ENCODE measurements at places on chromosomes 1 and 21.

- no peak for DNase-seq
Observed at GRCh38 chr21:34715518-34715917, 46.7 kb downstream of the CLIC6 start.

- no peak for DNase-seq
Observed at GRCh38 chr1:86507935-86508582, 38.8 kb upstream of the CLCA4 start.

GRCh38 chr1:112798292-112798691, 83.2 kb upstream of the PPM1J start:
- no peak for DNase-seq

DNA sequence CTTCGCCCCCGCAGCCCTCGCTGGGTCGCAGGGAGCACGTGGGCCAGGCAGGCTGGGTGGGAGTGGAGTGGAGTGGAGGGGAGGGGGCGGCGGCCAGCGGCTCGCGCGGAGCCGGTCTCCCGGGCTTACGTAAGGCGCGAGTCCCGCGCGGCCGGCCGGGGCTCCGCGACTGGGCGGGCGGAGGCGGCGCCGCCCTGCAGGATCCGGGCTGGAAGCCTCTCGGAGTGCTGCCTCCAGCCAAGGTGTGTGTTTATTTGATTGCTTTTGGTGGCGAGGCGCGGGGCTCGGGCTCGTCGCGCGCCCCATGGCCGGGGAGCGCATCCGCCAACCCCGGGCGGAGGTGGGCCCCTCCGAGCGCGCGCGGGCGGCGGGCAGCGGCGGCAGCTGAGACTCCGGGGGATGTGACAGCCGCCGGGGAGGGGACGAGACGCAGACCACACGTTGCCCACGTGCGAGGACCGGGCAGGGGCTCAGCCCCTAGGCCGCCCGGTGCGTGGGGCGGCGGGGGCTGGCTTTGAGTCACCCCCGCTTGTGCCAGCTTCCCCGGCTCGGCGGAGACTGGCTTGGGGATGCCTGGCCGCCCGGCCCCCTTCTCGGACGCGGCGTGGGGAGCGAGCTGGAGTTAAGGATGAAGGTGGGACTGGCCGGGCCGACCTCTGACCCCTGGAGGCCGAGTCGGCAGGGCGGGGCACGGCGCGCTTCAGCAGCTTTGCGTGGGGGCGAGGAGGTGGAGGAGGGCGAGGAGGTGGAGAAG, 402 bp upstream of the AK4 start:
- peak; percentile 44 for DNase-seq

GRCh38 chr21:25647647-25648046, 8.6 kb downstream of the JAM2 start:
- DNase-seq = peak; percentile 69

GRCh38 chr21:42040411-42041180, 30.4 kb upstream of the ZBTB21 start:
- DNase-seq = no peak

- no peak for DNase-seq
Observed at GRCh38 chr1:4584449-4584848, 70.0 kb upstream of the AJAP1 start.

DNA sequence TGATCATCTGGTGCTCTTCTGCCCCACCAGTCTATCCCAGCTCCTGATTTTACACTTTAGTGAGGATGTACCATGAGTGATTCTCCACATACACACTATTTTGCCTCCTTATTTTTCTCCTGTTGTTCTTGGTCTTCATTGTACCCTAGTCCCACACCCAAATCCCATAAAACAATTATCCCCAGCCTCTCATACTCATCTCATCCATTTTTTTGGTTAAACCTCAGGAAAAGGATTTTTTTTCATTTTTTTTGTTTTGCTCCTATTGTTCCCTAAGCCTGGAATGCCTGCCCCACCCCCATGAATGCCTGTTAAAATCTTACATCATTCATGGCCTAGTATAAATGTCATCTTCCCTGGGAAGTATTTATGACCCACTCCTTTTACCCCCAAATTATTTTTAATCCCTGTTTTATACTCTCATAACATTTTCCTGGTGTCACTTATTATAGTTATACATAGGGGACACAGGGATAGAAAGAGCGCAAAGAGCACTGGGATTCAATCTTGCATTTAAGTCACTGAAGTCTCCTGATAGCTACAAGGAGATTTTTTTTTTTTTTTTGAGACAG, 4.9 kb upstream of the LINGO4 start:
- DNase-seq = no peak

- no peak for DNase-seq
Observed at GRCh38 chr21:16169102-16169511, 439.3 kb downstream of the USP25 start.

DNA sequence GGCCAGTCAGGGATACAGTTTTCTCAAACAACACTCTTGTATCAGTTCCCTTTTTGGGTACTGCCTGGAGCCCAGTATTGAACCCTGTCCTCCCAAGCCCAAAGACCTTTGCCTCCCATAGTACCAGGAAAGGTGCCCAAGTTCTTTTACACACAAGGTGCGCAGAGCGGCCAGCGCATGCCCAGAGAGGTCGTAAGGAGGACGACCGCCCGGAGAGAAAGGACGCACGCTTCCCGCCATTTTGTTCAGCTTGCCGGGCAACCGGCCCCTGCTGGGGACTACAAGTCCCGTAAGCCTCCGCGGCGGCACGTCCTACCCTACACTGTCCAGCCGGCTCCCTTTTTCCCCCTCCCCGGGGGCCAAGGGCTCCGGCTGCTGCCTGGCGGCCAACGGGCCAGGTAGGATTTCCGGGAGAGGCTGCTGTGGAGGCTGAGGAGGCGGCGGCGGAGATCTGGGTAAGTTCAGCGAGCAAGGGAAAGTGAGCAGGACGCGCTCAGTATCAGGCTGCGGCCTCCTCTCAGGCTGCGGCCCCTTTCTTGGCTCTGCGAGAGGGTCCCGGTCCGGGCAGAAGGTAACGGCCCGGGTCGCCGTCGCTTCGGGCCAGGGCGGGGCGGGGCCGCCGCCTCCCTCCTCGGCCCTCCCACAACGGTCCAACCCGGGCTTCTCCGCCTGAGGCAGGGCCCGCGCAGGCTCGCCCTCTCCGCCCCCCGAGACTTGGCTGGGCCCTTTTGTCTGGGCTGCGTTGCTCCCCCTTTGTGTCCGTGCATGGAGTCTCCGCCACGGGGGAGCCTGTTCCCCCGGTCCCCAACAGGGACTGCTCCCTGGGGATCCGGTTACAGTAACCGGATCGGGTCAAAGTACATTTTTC, at the start of gene PHACTR4:
Gene PHACTR4 (plus strand): TSS at position 370 of the 868 bp plus-strand sequence. CDS start 37,708 bp downstream, outside the sequence.
- peak; percentile 62 for DNase-seq

- no peak for DNase-seq
Observed at GRCh38 chr1:6370006-6370405, 23.6 kb downstream of the ACOT7 start.

GRCh38 chr1:219958875-219959417, 30.6 kb upstream of the SLC30A10 start:
- DNase-seq = no peak

- DNase-seq = no peak
Observed at GRCh38 chr1:59268406-59268805, 28.5 kb upstream of the FGGY start.

DNA sequence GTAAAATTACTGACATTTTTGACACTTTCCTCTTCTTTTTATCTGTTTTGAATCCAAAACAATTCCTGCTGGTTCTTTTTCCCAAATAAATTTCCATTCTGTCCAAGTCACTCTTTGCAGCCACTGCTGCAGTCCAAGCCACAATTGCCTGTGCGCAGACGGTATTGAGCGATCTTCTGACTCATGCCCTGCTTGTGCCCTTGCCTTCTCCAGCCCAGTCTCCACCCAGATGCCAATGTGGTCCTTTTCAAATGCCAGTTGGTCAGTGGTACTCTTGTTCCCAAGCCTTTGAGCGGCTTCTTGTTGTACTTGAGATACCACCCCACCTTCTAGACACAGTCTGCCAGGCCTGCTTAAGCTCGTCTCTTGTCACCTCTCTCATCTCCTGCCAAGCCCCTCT, 78.9 kb downstream of the CAMTA1 start:
- no peak for DNase-seq

DNA sequence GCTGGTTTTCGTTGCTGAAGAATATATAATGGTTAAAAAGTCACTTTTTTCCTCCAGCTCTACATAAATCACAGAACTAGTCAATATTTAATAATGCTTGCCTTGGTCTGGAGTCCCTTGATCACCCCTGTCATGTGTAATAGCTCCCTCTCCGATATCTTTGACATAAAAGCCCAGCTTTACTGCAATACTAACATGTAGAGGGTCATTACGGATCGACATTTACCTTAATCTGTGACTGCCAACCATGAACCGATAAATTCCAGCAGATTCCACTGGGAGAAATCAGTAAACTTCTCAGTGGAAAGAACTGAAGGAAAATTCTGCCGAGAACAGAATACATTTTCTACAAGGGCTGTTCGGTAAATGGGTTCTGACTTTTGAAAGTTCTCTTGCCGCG, 396.5 kb downstream of the KCTD3 start:
- no peak for DNase-seq

- DNase-seq = no peak
Observed at GRCh38 chr21:45088729-45089128, 14.3 kb downstream of the ADARB1 start.

- no peak for DNase-seq
Observed at GRCh38 chr1:162166917-162167615, 97.6 kb downstream of the NOS1AP start.

DNA sequence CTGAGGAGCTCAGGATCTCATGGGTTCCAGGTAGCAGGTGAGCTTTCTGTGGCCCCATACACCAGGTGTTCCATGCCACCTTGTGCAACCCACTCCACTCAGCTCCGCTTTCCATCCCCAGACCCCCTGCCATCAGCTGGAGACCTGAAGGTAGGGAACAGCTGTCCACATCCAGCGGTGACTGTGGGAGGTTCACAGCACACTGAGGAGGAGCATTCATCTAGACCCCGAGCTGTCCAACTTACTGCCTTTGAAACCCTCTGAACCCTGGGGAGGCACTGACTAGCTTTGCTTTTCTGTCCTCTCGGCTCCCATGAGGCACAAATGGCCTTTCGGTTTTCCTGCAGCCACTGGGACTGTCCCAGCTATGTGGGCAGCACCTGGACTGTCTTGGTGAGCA, 27.9 kb upstream of the ABCG1 start:
- no peak for DNase-seq

DNA sequence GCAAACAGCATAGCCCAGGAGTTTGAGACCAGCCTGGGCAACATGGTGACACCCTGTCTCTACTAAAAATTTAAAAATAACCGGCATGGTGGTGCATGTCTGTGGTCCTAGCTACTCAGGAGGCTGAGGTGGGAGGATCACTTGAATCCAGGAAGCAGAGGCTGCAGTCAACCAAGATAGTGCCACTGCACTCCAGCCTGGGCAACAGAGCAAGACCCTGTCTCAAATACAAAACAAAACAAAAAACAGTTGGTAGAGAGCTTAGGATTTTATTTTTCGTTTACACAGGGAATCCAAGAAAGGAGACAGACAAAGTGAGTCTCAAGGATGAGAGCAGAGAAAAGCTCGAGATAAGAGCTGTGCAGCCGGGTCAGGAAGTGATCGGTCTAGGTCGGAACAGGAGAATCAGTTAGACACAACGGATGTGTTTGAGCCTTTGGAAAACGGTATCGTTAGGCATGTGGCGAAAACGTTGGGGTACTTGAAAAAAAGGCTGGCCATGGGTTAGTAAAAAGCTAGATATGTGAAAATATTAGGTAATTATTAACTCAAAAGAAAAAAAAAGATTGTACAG, 1.7 kb upstream of the MIB2 start:
- no peak for DNase-seq

- no peak for DNase-seq
Observed at GRCh38 chr1:108712606-108713150, at the start of gene FNDC7. Gene FNDC7, plus strand, starts transcription at chr1:108712908. Its CDS starts 26 bp downstream, at chr1:108712934.

DNA sequence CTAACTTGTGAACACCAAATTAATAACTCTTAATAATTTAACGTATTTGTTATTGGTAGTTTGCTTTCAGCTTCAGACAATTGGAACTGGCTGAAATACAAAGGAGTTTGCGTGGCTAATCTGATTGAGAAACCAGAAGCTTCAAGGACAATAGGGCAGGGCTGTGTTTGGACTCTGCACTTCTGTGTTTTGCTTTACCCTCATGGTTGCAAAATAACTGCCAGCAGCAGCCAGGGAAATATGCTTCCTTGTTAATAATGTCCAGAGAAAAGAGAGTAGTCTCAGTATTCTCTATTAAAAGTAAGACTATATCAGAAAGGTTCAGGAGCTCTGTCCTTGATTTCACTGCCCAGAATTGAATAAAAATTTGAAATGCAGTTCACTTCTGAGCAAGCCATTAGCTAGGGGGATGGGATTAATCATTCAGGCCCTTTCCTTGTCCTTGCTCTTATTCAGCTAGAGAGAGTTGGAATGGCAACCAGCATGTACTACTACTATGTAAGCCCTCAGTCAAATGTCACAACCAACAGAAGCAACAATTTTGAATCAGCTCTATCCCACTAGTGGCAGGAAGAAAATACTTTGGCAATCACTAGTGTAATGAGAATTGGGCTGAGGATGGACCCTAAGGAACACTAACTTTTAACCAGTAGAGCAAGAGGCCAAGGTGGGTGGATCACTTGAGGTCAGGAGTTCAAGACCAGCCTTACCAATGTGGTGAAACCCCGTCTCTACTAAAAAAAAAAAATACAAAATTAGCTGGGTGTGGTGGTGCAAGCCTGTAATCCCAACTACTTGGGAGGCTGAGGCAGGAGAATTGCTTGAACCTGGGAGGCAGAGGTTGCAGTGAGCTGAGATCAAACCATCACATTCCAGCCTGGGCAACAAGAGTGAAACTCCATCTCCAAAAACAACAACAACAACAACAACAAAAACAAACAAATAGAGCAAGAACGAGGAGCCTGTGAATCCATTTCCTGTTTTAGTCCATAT, 76.8 kb downstream of the POU2F1 start:
- DNase-seq = no peak

- DNase-seq = peak; percentile 23
Observed at GRCh38 chr1:248862695-248862997, 3.8 kb upstream of the ZNF692 start.

DNA sequence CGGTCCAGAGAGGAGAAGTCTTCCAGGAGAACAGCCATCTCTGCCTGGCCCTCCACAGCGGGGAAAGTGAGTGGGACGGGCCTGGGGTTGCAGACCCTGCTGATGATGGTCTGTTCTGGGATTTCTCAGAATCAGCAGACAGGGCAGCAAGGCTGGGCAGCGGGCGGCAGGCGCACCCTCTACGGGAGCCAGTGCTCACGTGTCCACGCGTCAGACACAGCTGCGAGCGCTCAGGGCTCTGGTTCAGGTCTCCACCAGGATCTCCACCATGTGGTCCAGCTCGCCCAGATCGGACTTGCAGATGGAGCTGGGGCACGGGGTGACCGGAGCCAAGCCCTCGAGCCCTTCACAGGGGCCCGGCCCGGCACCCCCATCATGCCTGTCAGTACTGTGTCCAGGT, 5.5 kb downstream of the CLCA4 start:
- no peak for DNase-seq

GRCh38 chr1:84504580-84505492, 1.4 kb upstream of the SPATA1 start:
- DNase-seq = peak; percentile 0

GRCh38 chr1:85884372-85885035, 176.3 kb upstream of the ZNHIT6 start:
- no peak for DNase-seq

GRCh38 chr1:53449021-53449420, 10.2 kb upstream of the DMRTB1 start:
- no peak for DNase-seq

Measured in bone marrow (tissue), 2 donors.